ENCODE measurements at places on chromosomes 5 and 9. TPM values are rescaled to one million over a fixed set of nuclear protein-coding genes. Genes with fewer than 3 reads are reported as not detected.

FBXO4 gene
- total RNA-seq, result 8.1 TPM

IL4 gene
- total RNA-seq, result not detected

PCDH12 gene
- total RNA-seq, result 0.83 TPM

NR2F1-AS1 gene
- 0.35 TPM for total RNA-seq

POU5F2 gene
- total RNA-seq, result 5.0 TPM

MAMDC4 gene
- 45.4 TPM for total RNA-seq

INSL4 gene
- not detected for total RNA-seq

C9 gene
- not detected for total RNA-seq

GLDC gene
- 2.5 TPM for total RNA-seq

ZNF608 gene
- total RNA-seq, result 32.6 TPM

- H3K36me3 ChIP-seq, result no peaks in the 10 kb centered on the region
- no peak overlapping the region for H3K27ac ChIP-seq
- no peak for DNase-seq
- H3K27me3 ChIP-seq, result no peaks in the 10 kb centered on the region
Measured at GRCh38 chr5:62029303-62029702, 276.7 kb upstream of the KIF2A start.

DNA sequence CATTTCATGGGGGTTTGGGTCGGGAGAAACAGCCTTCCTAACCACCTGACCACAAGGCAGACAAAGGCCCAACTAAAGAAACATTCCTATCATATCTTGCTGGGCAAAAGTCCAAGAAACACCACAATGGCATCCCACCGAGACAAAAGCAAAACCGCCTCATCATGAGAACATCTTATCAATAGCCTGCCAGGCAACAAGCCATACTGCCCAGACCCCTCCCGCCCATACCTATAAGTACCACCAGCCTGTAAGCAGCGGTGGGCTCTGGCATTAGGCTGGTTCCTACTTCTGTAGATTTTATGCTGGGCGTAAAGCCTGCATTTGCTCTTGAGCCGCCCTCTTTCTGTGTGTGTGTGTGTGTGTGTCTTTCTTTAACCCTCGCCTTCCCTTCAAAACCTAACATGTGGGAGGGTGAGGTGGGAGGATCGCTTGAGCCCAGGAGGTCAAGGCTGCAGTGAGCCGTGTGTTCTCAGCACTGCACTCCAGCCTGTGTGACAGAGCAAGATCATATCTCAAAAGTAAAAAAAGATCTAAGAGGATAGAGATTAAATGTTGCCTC, 56.9 kb downstream of the PDE6A start:
- no peaks in the 10 kb centered on the region for H3K27me3 ChIP-seq
- H3K36me3 ChIP-seq, result no peaks in the 10 kb centered on the region
- no peak overlapping the region for H3K27ac ChIP-seq

DNA sequence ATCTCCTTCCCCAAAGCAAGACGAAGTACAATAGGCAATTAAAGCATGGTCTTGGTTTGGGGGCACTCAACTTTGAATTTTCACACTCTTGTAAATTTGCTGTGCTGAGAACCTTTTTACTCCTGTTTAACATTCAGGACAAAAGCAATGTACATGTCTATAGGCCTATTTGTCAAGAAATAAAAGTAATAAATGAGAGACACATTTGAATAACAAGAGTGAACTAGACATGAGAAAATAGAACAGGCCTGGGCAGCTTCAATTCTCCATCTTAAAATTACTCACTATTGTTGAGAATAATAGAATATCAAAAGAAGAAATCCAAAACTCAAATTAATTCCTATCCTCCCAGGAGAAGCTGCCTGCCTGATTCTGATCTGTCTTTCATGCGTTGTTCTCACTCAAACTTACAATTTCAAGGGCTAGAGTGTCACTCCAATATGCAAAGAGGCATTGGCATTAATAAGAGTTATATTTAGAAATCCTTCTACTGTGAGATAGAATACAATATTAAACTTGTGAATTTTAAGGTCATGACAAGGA, 192.9 kb upstream of the CCNG1 start:
- no peak overlapping the region for H3K4me3 ChIP-seq
- no peaks in the 10 kb centered on the region for H3K36me3 ChIP-seq
- no peak overlapping the region for H3K27ac ChIP-seq
- DNase-seq, result no peak

DNA sequence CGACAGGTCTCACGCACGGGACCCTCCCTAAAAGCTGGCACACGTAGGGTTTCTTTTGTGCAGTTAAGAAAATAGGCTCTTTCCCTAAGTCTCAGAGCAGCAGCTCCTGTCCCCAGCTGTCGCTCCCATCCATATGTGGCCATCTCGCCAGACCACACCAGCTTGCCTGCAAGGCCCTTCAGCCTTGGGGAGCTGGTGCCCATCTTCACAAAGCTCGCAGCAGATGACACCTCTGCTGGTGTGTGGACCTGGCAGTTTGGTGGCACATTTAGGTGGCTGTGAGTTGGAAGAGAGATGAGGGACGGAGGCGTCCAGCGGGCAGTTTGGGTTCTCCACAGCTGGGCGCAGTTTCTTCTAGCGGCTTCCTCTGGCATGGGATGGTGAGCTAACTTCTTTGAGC, 239.0 kb downstream of the FANCC start:
- peak; percentile 41 for DNase-seq
- no peak overlapping the region for H3K4me3 ChIP-seq
- H3K27ac ChIP-seq, result no peak overlapping the region

DNA sequence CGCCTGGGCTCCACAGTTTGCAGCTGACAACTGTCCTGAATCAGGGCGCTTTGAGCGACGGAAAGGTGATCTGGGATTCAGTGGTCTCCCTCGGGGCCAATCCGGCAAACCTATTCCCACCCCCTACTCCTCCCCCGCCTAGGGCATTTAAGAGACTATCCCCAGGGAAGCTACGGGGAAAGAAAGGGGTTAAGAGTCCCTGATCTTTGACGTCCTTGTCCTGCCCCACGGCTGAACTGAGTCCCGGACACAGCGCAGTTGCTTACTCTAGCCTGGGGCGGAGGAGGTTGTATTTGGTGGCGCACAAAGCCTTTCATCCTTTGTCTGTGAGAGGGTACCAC, 3.4 kb downstream of the RORB start:
- H3K27ac ChIP-seq, result no peak overlapping the region
- H3K4me1 ChIP-seq, result peaks cover 23% of the 10 kb centered on the region
- peak overlapping the region; percentile 59 for H3K4me3 ChIP-seq

DNA sequence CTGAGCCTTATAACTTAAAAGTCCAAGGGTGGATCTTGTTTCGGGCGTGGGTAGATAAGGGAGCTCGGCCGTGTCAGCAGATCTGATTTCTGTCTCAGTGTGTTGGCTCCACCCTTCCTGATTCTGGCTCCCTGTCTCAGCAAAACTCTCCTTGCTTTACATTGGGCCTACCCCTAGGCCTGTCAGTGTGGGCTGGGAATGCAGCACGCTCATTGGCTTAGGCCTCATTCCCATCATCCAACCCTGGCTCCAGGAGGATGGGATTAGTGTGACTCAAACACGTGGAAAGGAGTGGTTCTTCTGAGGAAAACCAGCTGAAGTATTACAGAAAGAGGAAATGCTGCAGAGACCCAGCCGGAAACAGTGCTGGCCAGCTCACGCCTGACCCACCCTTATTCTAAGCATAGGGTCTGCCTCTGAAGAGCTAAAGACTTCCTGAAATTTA, 59.9 kb downstream of the ZFAND5 start:
- H3K27ac ChIP-seq, result peak overlapping the region; percentile 84
- no peaks in the 10 kb centered on the region for H3K36me3 ChIP-seq
- DNase-seq, result peak; percentile 82
- H3K4me3 ChIP-seq, result no peak overlapping the region
- H3K4me1 ChIP-seq, result no peaks in the 10 kb centered on the region

DNA sequence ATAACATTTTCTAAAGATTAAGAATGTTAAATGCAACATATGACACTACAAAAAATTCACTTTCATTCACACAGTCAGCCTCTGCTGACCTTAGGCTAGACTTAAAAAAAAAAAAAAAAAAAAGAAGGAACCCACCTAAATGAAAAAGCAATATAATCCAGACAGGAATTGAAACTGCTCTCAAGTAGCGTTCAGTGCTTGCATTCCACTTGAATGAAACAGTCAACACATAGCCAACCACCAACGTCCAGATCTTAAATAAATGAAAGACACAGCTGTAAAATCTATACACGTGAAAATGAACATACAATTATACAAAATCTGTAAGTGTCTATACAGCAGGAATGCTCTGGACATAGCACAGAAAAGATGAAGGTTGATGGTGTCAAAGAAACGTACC, 11.4 kb downstream of the TMEM245 start:
- H3K4me1 ChIP-seq, result peaks cover 11% of the 10 kb centered on the region
- H3K27ac ChIP-seq, result no peak overlapping the region
- no peak overlapping the region for H3K4me3 ChIP-seq
- no peak for DNase-seq
- H3K27me3 ChIP-seq, result no peaks in the 10 kb centered on the region

- H3K4me1 ChIP-seq, result no peaks in the 10 kb centered on the region
- H3K36me3 ChIP-seq, result no peaks in the 10 kb centered on the region
- no peak overlapping the region for H3K27ac ChIP-seq
- no peaks in the 10 kb centered on the region for H3K27me3 ChIP-seq
- H3K4me3 ChIP-seq, result no peak overlapping the region
- DNase-seq, result no peak
Measured at GRCh38 chr9:113467183-113467582, 3.7 kb downstream of the RGS3 start.

DNA sequence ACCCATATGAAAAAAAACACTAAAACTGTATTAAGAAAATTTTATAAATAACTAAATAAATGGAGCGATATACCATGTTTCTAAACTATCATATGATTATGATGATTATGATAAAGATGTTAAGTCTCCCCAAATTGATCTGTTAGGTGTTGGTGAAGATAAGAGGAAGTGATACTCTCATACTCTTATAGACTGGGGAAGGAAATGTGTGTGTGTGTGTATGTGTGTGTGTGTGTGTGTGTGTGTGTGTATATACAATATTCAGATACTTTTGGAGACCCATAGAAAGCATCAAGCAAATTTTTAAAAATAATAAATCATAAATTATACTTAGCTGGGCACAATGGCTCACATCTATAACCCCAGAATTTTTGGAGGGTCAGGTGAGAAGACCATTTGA, 62.9 kb downstream of the TMEM232 start:
- H3K4me1 ChIP-seq, result no peaks in the 10 kb centered on the region
- no peak overlapping the region for H3K27ac ChIP-seq
- DNase-seq, result no peak
- H3K36me3 ChIP-seq, result no peaks in the 10 kb centered on the region

DNA sequence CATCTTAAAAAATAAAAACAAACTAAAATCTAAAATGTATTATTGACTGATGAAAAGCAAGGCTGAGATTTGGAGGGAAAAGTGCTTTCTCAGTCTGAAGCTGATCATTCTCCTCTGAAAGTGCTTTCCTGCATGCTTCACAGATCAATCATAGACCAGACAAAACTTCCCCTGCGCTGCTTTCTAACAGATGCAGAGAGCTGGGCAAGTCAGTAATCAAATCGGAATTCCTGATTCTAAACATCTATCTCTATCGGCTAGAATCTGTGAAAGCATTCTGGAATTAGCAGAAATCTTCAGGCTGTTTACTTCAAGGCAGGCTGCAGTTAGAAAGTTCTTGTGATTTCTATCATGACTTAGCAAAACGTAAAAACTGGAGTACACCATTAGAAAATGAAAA, 15.6 kb upstream of the FAM81B start:
- no peak for DNase-seq
- H3K27ac ChIP-seq, result no peak overlapping the region
- no peaks in the 10 kb centered on the region for H3K4me1 ChIP-seq
- H3K4me3 ChIP-seq, result no peak overlapping the region
- H3K27me3 ChIP-seq, result no peaks in the 10 kb centered on the region

DNA sequence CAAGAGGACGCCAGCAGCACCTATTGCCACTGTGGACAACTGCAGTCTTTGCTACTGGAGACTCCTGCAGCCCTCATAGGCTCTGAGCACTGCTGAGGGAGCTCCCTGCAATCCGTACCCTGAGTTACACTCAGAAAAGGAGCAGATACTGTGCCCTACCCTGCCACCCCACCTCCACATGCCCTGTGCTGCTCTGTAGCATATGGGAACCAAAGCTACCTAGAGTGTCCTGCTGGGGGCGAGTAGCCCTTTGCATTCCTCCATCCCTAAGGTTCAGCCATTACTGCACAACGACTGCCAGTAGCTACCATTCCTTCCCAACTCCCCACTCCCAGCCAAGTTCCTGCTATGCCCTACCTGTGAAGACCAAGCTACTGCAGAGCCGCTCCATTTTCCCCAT, 90.2 kb upstream of the SNCAIP start:
- no peaks in the 10 kb centered on the region for H3K4me1 ChIP-seq
- H3K27ac ChIP-seq, result no peak overlapping the region
- H3K36me3 ChIP-seq, result no peaks in the 10 kb centered on the region
- no peaks in the 10 kb centered on the region for H3K27me3 ChIP-seq
- DNase-seq, result no peak

DNA sequence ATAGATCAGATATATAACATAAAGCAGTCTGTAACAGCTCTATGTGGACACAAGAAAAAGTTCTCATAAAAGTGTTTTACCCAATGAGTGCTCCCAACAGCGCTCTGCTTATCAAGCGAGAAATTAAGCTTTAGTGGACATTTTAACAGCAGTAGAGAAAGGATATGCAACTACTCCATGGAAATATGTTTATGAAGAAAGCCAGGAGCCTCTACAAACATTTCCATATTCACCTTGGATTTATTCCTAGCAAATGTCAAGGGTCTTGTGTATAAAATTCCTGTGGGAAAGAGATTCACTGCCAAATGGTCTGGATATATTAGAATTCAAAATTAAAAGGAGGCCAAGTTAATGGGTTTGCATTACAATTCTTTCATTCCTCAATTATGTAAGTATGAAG, 66.5 kb downstream of the DTWD2 start:
- no peaks in the 10 kb centered on the region for H3K27me3 ChIP-seq
- H3K36me3 ChIP-seq, result no peaks in the 10 kb centered on the region
- H3K27ac ChIP-seq, result no peak overlapping the region
- no peak for DNase-seq
- no peaks in the 10 kb centered on the region for H3K4me1 ChIP-seq

- H3K27ac ChIP-seq, result no peak overlapping the region
- no peak for DNase-seq
- H3K4me3 ChIP-seq, result no peak overlapping the region
- no peaks in the 10 kb centered on the region for H3K4me1 ChIP-seq
- no peaks in the 10 kb centered on the region for H3K27me3 ChIP-seq
Measured at GRCh38 chr5:10478436-10478835, 36.8 kb downstream of the ROPN1L start.

DNA sequence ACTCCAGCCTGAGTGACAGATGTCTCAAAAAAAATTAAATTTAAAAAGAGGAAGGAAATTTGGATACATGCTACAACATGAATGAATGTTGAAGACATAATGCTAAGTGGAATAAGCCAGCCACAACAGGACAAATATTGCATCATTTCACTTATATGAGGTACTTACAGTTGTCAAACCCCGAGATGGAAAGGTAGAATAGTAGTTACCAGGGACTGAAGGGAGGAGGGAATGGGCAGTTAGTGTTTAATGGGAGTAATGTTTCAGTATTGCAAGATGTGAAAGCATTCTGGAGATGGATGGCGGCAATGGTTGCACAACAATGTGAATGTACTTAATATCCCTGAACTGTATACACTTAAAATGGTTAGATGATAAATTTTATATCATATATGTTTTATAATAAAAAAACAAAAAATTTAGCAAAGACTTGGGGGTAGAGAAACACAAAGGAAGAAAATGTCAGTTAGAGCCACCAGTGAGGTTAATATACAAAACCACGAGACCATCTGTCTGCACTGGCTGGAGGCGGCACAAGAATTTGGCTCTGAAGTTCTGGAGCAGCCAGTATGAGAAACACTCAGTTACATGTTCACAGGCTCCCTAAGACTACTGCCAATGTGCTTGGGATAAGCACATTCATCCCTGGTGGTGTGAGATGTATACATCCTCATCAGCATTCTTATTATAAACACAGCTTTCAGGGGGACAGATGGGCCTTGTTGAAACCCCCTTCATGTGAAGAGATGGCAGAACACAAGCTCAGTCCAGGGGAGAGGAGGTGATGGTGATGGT, 37.0 kb upstream of the RPS23 start:
- H3K4me1 ChIP-seq, result no peaks in the 10 kb centered on the region
- no peaks in the 10 kb centered on the region for H3K36me3 ChIP-seq
- no peak for DNase-seq
